NCI-H1930 (cell line): ENCODE measurements at places on chromosomes 4 and X.

DNA sequence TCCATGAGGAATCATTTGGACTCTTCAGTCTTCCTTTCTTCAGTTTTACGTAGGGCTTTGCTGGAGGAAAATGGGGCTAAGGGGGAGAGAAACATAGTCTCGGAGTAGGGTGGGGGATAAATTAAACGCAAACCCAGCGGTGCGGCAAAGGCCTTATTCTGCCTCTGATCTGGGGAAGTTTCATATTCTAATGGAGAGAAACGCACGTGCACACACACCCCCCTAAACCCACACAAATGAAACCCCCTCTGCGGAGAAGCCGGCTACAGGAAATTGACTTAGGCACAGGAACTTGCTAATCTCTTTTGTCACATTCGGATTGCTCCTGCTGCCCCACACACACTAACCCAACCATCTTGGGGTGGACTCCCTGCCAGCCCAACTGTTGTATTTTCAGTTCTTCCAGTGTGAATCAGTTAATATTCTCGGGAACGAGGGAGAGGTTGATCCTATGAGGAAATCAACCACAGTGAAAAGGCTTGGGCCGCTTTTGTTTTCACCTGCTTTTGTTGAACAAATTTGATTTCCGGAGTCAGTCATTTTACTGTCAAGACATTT, at the start of gene RHOH:
Gene RHOH (plus strand): TSS at position 308 of the 558 bp plus-strand sequence. CDS start 46,356 bp downstream, outside the sequence.
- DNase-seq = no peak

DNA sequence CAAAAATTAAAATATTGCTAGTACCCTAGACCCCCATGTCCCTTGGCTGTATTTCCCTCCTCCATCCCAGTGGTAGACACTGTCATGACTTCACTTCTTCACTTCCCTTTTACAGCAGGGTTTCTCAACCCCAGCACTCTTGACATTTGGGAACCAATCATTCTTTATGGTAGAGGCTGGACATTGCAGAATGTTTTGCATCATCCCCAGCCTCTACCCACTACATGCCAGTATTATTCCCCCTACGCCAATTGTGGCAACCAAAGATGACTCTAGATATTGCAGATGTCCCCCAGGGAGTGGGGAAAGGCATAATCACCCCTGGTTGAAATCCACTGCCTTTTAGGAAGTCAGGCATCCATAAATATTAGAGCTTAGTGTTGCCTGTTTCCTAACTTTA, 138.6 kb downstream of the AMELX start:
- no peak for DNase-seq

- peak; percentile 6 for DNase-seq
Measured at GRCh38 chrX:110318664-110318968, 731 bp upstream of the AMMECR1 start.

DNA sequence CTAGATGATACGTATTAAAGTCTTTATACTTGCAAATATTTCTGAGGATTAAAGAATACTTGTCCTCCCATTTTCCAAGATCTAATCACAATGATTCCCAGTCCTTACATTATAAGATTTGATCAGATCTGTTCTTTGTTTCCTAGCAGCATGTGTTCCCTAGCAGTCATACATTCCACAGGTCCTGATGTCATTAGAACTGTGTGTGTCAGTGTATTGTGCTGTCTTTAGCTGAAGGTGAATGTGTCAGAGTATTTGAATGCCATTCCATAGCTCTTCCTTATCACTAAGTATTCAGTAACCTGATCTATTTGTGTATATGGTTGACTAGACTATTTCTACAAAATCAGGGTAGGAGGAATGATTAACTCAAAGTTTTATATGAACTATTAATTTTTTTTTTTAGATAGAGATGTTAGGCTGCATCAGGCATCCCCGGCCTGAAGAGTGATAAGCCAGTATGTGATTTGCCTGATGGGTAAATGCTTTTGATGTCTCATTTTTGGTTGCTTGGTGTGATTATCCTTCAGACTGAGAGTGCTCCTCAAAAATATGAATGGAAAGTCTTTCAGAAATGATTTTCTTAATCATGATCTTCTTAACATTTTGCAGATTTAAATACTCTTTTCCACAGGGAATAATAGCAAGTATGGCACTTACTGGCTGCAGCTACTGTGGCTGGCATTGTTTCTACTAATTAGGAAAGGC, 4.4 kb downstream of the ADGRL3 start:
- DNase-seq = no peak

- DNase-seq = no peak
Measured at GRCh38 chr4:126513596-126513995, 1119.2 kb upstream of the INTU start.
